ENCODE measurements at places on chromosomes 3 and 15.

- peak; percentile 58 for DNase-seq
These were observed at the start of gene SPRED1 for GRCh38 chr15:38252481-38253350. Gene SPRED1, plus strand, starts transcription at chr15:38252836. Its CDS starts 350 bp downstream, at chr15:38253186.

DNA sequence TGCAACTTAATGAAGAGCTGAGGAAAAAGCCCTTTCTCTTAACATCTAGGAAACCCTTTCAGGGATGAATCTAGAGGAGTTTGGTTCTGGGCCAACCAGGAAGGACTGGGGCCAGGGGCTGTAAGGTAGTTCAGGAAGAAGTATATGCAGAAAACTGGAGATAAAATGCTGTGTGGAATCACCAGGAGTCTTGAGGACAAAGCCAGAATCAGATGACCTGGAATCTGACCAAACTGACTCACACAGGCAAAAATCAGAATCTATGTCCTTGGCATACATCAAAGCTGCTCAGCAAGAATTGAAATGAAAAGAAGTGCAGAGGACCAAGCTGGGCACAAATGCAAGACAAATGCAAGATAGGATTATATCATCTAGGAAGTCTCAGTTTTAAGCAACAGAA is 59.4 kb upstream of the ATP2C1 start:
- DNase-seq: no peak

DNA sequence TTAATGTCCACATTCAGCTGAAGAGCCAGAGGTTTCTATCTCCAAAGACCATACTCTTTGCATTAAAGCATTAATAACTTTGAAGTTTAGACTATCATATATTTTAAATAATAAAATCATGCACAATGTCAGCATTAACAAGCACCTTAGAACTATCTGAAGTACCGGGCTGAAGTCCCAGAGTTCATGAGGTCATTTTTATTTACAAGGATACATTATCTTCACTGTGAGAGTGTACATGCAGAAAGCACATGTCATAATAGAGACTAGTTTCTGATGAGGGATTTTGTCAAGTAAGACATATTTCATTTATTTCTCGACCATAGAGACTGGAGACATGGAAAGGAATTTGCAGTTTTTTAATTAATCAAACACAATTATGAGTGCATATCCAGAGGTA is 52.4 kb upstream of the SI start:
- no peak for DNase-seq

DNA sequence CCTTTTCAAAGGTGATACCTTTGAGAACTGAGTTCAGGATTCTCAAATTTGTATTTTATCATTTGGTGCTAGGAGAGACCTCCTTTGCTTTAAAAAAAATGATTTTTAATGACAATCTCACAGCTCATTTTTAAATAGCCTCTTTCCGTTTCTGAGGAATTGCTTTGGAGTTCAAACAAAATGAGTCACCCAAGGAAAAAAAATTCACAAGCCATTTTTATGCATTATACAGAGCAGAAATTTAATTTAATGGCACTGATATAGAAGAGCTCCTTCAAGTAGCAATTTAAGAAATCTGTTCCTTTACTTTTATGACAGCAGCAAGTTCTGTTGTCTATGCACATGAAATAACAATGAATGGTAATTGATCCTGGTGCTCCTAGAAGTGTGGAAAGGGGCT is 337.9 kb upstream of the KCNMB2 start:
- no peak for DNase-seq

GRCh38 chr3:72009851-72010443 is 225.0 kb upstream of the PROK2 start:
- DNase-seq: no peak

GRCh38 chr3:107356706-107357105 is 20.5 kb upstream of the CCDC54 start:
- DNase-seq: no peak

- DNase-seq: no peak
These were observed 239.0 kb downstream of the SLCO3A1 start for GRCh38 chr15:92092289-92093105.

DNA sequence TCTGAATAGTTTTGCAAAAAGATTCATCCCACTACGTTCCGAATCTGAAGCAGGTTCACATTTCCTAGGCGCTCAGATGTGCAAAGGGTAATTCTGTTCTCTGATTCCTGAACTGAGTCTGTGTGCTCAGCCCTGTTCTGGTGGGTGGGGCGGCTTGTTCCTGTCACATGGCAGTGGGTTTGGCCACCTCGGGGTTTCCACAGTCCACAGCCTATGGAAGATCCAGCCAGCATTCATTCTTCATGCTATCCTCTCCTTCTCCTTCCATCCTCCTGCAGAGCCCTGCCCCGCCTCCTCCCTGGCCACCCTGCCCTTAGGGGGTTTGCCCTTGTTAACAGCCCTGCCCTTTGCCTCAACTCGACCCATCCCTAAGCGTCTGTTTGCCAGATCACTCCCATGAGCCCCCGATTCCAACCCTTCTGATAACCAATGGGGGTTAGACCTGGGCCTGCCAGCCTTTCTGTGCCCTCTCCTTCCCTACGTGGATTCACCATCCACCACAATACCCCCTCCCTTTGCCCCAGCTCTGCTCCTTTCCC is 31.0 kb downstream of the PRR20G start:
- DNase-seq: no peak

GRCh38 chr15:58420579-58421043 is 11.2 kb upstream of the LIPC start:
- DNase-seq: no peak

DNA sequence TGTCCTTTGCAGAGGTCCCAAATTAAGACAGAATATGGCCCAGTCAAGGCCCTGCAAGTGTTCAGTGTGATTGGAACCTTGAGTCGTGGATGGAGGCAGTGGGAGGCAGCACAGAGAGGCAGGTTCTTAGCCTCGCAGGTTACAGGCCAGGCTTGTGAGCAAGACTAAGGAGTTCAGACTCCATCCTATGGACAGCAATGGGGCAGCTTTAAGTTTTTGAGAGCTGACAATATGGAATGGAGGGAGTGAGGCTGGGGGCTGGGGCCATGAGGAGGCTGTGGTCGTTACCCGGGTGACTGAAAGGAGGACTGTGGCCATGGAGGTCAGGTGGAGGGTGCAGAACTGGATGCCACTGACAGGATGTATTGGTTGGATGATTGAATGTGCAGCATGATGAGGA is 74.1 kb upstream of the PRR23C start:
- DNase-seq: no peak

GRCh38 chr3:146903927-146904326 is 298.8 kb upstream of the PLSCR5 start:
- DNase-seq: no peak

DNA sequence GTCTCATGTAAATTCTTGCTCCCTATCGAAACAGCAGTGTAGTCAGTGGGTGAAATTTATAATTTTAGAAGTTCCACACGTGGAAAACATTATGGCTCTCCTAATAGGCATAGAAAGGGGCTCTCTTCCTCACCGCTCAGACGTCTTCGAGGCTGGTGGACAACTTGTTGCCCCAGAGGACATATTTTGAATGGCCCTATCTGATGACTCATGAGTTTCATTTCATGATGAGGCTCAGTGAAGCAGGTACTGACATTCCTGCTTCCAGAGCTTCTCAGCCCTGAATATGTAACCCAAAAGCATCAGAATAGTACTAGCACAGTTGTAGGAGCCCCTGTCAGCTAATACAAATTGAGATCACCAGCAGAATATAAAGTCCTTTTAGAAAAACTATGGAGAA is 117.9 kb downstream of the HERC1 start:
- DNase-seq: no peak

DNA sequence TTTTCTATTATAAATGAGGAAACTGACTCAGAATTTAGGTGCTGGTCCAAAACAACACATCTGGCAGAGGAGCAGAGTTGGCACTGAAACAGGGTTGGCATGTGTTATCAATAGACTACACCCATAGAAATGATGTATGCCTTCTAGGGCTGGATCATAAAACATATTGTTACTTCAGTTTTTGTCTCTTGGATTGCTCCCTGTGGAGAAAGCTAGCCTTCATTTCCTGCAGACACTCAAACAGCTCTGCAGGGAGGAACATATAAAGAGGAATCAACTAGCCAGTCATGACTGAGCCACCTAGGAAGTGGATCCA is 507 bp upstream of the MRPL3 start:
- no peak for DNase-seq

DNA sequence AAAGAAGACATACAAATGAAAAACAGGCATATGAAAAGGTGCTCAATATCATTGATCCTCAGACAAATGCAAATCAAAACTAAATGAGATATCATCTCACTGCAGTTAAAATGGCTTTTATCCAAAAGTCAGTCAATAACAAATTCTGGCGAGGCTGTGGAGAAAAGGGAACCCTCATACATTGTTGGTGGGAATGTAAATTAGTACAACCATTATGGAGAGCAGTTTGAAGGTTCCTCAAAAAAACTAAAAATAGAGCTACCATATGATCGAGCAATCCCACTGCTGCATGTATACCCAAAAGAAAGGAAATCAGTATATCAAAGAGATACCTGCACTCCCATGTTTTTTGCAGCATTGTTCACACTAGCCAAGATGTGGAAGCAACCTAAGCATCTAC is 165.8 kb downstream of the PLCL2 start:
- DNase-seq: no peak

DNA sequence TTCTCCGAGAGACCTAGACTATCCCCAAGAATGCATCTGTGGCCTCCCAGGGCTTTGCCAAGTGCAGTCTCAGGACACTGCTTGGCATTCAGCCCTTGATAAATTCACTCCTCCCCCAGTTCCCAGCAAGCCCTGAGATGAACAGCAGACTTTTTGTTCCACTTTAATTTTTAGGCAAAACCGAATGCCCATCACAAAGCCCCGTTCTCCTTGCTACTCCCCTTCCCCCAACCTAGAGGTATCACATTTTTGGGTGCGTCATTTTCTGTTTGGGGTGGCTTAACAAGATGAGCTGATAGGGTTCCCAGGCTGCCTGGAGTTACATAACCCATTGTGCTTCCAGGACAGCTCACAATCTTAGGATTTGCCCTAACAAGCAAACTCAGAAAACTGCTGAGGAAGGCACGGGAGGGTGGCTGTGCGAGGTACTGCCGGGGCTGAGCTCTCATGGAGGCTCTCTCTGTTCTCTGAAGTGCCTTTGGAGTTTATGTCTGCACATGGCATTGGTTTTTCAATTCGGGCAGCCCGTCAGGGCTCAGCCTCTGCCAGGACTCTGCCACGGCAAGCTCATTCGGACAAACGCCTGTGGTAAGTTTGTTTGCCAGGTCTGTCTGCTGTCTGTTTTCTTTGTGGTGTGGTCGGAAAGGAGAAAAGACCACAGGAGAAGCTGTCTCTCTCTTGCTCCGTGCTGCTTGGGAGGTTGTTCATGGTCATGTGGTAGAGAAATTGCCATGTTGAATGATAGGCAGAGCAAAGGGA is at the start of gene TRAK1:
Gene TRAK1 (plus strand): TSS at position 385 of the 759 bp plus-strand sequence. CDS start 113 bp downstream, at position 498.
- DNase-seq: peak; percentile 48

DNA sequence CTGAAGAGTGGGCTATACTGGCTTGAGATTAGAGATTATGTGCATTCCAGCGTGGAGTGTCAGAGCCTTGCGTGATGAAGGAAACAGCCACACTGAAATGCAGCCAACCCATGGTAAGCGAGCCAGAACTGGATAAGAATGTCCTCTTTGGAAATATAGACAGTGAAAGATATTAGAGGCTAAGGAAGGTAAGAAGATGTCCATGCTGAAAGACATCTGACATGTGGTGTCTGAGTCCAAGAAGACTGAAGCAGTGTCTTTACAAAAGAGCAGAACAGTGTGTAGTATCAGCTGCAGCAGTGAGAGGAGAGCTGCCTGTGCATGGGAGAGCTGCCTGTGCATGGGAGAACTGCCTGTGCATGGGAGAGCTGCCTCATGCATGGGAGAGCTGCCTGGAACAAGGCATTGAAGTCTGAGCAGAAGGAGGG is 672.2 kb downstream of the DIPK2A start:
- DNase-seq: peak; percentile 28

DNA sequence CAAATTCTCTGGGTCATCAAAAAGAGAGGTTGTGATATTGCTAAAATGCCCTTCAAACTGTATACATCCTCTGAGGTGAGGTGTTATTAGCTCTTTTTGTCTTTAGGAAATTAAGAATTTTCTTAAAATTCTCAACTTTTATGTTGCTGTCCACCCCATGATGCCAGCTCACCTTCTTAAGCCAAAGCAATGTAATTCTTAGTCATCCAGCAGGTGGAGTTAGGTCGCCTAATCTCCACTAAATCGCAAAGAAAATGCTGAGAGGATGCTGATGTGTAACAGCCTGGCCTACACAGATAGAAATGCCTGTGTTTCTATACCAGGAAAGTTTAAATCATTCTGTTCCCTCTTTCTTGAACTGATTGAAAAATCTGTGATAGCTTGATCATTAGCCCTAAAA is 770.2 kb upstream of the ALCAM start:
- no peak for DNase-seq

- DNase-seq: no peak
These were observed 168.1 kb upstream of the MBNL1 start for GRCh38 chr3:152100491-152101132.

GRCh38 chr3:71026634-71027578 is 556.6 kb downstream of the FOXP1 start:
- no peak for DNase-seq

DNA sequence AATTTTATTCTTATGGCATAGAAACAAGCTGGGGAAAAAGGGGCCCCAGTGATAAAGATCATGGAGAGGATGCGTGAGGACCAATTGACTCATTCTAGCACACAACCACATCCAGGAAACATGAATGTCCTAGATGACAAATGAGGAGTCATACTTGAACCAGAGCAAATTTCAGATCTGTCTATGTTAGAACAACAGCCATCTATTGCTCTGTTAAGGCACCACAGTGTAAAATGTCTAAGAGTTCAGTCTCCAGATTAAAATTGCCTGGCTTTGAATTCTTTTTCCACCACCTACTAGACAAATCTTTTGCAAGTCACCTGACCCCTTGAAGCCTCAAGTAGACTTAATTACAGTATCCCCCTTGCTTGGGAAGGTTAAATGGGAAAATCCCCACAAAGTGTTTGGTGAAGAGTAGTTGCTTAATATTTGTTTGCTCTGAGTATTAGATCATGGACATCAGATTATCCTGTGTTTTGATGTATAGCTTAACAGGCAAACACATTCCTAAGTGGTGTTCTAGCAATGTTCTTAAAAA is 258.7 kb upstream of the TGFBR2 start:
- no peak for DNase-seq

DNA sequence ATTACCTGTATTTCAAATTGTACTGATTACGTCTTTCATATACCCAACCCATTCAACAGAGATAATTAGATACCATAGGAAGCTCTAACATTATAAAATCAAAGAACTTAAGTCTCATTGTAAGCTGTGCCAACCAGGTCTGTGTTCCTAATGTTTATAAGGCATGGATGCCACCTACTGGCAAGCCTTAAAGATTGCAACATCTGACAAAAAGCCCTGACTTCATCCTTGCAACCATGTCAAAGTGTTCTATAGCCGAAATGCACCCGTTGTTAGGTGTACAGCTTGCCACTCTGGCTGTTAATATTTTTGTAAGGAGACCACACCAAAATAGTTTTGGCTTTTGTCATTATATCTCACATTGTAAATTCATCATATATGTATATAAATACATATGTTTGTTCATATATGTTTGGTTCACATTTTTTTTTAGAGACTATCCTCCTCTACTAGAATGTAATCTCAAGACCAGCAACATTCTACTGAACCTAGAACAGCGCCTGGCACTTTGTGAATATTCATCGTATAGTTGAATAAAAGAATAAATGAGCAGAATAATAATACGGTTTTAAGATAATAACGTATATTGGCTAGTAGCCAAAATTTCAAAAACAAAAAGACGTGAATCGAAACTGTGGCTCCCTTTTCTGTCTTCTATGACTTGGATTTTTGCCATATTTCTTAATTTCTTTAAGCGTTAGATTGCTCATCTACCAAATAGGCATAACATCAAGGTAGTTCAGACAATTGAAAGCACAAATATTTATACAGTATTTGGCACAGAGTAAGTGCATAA is 258.1 kb downstream of the TBL1XR1 start:
- peak; percentile 69 for DNase-seq

- DNase-seq: no peak
These were observed 277.3 kb downstream of the GABRG3 start for GRCh38 chr15:27248251-27248650.

Measured in caudate nucleus (tissue), 63 donors.